ENCODE measurements at places on chromosomes 5 and 9.

- DNase-seq = no peak
These were observed 160.4 kb downstream of the ESM1 start for GRCh38 chr5:54825005-54825404.

GRCh38 chr5:14685757-14686156, 21.2 kb downstream of the OTULIN start:
- DNase-seq = peak; percentile 10

- no peak for DNase-seq
These were observed 535.7 kb downstream of the MAT2B start for GRCh38 chr5:164041105-164041504.

- no peak for DNase-seq
These were observed 149.2 kb upstream of the CDKN2B start for GRCh38 chr9:22158271-22158670.

DNA sequence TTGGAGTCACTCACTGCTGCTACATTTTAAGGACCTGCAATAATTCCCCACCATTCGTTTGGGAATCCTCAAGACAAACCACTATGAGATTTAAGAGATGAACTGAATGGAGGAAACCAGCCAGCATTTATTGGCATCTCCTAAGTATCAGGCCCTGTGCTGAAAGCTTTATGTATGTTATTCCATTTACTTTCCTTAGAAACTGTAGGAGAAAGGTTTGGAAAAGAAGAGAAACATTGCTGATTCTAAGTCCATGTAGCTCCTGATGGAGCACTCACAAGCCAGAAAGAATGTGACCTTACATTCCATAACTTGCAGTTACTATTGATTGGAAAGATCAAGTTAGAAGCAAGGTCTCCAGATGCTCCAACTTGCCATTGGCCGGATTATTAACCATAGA, 267.4 kb downstream of the GAS1 start:
- DNase-seq = no peak
